ENCODE measurements at places on chromosomes 4 and X.

GRCh38 chr4:79338148-79338547 is 12.3 kb upstream of the NAA11 start:
- no peak for DNase-seq

DNA sequence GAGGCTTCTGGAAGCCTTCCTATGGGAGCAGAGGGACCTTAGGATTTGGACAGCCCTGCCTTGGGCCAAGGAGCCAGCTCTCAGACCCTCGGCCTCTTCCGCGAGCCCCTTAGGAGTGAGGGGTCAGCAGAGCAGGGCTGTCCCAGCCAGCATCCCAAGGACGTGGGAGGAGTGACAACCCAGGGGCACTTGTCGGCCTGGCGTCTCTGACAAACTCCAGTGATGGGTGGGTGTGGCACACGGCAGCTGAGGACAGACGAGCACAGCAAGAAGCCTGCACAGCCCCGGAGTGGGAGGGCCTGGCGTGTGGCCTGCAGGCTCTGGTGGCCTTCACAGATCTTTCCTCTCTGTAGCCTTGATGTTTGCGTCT is 11.6 kb upstream of the TNIP2 start:
- DNase-seq: no peak

DNA sequence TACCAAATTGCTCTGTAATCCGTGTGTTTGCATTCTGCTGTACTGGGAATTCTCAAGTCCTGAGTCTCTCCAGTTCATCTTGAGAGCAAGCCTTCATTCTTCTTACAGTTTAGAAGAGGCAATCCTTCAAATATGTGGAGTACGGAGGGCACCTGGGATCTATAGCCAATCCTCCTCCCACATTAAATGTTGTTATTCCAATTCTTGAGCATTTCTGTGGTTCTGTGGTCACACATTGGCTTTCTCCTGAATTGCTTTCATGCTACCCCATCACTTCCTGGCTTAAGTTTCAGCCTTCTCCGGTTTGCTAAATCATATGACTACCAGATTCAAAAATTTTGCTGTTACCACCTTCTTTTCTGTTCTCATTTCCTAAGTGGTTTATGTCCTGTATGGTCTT is 611.1 kb downstream of the PCDH19 start:
- DNase-seq: no peak

- DNase-seq: no peak
Observed at GRCh38 chr4:183185018-183185417, 86.0 kb downstream of the WWC2 start.

DNA sequence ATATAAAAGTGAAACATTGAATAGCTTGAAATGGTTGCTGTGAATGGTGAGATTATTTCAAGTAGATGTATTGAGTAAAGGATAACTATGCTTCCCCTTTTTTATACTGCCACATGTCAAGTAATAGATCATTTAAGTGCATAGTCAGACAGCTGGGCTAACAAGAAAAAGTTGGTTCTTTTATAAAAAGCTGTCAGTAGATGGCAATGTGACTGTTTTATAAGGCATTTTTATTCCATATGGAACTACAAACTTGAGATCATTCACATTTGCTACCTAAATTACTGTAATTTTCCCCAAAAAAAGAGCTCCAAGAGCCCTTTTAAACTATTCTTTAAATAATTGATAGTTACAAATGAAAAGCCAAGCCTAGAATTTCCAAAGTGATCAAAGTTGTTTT is 831.0 kb downstream of the C4orf33 start:
- DNase-seq: no peak

Data from NCI-H1930 (cell line).